Caudate nucleus (tissue), 63 donors: ENCODE measurements at places on chromosomes 7 and 10.

- DNase-seq, result no peak
Observed at GRCh38 chr10:5499493-5500140, at the start of gene CALML5. Gene CALML5, minus strand, starts transcription at chr10:5499570. Its CDS starts 132 bp downstream, at chr10:5499438.

DNA sequence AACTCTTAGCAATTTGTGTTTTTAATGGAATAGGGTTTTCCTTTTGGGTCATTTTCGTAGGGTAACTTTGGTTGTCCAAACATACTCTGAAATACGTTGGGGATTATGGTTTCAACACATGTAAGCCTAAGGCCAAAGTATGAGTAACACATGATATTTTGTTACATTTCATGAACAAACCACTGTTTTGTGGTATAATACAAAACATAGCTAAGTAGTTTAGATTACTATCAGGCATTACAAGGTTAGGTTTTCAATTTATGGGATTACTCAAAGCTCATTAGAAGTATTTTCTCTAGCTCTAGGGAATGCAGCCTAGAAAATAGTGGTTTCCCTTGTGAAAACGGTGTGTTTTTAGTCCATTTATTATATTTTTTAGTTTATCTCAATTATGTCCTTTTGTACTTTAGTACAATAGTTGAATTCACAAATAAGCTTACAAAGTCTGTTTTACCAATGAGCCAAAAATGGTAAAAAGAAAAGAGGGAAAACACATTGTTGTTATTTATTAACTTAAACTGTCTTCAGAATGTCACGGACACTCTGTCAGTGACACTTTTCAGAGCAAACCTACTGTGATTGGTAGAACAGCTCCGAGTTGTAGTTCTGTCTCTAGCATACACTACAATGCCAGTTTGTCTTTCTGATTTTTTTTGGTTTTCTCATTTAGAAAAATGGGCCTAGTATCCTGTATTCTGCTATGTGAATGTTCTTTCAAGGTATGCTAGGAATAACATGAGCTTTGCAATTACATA, 473.7 kb downstream of the SUGCT start:
- no peak for DNase-seq

- DNase-seq, result no peak
Observed at GRCh38 chr7:123211545-123211944, 11.8 kb upstream of the SLC13A1 start.

- DNase-seq, result no peak
Observed at GRCh38 chr7:134992626-134993179, 6.4 kb downstream of the AGBL3 start.

DNA sequence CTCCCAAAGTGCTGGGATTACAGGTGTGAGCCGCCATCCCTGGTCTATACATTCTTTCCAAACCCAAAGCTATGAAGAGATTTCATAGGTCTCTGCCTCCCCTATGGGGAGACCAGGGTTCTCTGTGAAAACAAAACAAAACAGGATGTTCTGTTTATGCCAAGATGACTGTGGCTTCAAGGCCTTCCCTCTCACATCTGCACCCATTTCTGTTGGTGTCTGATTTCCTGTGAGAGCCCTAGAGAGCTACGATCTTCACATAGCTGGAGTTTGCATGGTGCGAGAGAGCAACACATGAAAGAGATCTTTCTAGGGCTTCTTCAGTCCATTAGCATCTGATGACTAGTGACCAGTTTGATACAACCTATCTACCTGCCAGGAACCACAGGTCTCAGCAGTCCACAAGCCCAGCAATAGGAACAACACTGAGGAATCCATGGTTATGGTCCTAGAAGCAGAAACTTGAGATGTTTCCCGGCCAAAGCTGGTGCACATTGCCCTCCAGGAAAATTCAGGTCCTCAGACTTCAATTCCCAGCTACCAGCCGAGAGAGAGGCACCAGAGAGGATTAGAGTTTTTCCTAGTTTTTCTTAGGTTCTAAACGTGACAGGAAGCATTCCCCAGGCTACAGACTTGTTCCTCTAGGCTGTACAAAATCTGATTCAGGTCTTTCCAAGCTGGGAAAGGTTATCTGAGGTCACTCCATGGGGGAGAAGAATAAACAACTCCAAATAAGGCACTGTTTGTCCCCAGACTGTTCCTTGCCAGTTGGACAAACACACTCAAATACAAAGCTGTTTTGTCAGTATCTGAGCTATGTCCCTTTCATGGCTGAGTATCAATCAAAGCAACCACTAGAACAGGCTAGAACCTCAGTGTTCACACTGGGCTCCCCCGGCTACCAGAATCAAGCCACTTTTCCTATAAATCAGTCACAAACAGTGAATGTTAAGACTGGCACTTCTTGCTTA, 259.7 kb downstream of the CALN1 start:
- peak; percentile 71 for DNase-seq

DNA sequence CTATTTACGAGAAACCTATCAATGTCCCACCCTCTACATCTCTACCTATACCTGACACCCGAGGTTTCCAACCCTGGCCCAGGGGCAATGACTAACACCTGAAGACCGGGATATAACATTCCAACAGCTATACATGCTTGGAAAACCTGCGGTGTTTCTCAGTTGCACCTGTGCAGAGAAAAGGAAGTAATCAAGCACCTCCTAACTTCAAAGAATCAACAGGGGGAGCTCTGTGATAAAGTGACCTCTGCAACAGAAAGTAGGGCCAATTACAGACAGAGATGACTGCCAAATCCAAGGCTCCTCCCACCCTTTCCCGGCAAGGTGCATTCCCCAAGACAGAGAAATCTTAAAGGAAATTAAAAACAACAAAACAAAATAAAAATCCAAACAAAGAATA, 41.3 kb downstream of the CCDC6 start:
- no peak for DNase-seq

DNA sequence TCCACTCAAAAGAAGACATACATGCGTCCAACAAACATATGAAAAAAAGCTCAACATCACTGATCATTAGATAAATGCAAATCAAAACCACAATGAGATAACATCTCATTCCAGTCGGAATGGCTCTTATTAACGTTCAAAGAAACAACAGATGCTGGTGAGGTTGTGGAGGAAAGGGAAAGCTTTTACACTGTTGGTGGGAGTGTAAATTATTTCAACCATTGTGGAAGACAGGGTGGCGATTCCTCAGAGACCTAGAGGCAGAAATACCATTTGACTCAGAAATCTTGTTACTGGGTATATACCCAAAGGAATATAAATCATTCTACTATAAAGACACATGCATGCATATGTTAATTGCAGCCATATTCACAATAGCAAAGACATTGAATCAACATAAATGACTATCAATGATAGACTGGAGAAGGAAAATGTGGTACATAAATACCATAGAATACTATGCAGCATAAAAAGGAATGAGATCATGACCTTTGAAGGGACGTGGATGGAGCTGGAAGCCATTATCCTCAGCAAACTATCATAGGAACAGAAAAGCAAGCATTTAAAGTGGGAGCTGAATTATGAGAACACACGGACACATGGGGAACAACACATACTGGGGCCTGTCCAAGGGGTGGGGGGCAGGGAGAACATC, 28.4 kb downstream of the PCDH15 start:
- DNase-seq, result no peak

DNA sequence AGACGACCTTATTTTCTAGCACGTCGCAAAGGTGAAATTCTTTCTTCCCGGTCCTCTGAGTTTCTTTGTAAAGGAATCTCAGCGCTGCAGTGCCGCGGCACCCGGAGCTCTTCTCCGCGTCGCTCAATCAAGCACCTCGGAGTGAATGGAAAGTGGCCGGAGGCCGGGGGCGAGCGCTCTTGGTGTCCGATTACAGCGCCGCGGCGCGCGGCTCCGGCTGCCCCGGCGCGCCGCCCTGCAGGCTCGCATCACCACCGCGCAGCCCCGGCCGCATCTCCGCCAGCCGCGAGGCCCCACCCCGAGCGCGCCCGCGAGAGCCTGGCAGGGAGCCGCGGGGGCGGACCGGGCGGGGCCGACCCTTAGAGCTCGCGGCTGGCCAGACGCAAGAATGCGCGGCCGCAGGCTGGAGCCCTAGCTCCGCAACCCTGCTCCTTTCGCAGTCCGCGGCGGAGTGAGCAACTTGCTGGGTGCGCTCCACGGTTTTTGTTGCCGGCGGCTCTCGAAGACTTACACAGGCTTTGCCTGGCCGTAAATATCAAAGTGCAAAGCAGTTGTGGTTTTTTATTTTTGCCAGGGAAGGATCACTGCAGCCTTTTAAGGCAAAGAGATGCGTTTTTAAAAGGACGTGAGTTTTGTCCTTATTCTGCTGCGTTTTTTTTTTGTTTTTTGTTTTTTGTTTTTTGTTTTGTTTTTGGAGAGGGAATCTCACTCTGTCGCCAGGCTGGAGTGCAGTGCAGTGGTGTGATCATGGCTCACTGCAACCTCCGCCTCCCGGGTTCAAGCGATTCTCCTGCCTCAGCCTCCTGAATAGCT, at the start of gene SEMA3C:
TSS of gene SEMA3C (minus strand) at position 143 of the 813 bp plus-strand sequence. CDS start 2,270 bp downstream, outside the sequence.
- DNase-seq, result peak; percentile 75

GRCh38 chr7:143385891-143386781, 5.0 kb downstream of the ZYX start:
- DNase-seq, result no peak

DNA sequence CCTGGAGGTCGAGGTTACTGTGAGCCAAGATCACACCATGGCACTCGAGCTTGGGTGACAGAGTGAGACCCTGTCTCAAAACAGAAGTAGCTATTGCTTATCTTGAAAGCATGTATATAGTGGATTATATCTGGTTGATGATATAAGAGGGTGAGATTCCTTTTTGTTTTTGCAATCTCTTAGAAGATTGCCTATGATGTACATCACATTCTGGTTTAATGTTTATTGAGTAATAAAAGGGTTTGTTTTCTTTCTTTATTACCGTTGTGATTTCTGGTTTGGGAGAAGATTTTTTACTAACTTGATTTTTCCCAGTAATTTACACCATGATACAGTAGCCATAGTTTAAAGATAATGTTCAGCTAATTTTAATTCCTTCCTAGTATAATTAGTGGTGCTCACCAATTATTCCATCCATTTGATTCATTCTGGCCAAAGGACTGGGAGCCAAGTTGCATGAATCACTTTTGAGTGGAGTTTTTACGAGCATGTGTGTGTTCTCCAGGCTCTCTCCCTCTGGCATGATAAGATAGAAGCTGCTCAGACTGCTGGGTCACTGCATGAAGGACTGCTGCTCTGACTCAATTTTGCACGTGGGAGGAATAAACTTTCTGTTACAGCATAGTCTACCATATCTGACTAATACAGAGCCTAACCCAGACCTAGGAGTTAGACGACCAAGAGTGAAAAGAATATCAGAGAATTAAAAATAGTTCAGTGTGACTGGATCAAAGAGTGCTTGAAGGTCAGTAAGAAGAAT, 13.5 kb upstream of the TSPAN13 start:
- DNase-seq, result no peak

DNA sequence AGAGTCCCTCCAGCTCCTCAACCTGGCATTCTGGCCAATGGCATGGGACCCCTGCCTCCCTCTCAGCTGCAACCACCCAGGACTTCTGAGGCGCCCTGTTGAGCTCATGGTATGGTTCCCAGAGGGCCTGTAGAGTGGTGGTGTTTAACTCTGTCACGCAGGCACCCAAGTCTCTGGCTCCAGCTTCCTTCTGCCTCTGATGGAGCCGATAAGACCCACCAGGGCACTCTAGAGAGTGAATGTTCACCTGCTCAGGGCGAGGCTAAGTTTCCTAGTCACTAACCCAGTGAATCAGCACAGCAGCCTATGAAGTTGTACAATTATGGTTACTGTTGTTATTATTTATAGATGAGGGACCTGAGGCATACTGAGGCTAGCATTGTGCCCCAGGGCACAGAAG, 120.4 kb downstream of the ZMIZ1 start:
- no peak for DNase-seq

DNA sequence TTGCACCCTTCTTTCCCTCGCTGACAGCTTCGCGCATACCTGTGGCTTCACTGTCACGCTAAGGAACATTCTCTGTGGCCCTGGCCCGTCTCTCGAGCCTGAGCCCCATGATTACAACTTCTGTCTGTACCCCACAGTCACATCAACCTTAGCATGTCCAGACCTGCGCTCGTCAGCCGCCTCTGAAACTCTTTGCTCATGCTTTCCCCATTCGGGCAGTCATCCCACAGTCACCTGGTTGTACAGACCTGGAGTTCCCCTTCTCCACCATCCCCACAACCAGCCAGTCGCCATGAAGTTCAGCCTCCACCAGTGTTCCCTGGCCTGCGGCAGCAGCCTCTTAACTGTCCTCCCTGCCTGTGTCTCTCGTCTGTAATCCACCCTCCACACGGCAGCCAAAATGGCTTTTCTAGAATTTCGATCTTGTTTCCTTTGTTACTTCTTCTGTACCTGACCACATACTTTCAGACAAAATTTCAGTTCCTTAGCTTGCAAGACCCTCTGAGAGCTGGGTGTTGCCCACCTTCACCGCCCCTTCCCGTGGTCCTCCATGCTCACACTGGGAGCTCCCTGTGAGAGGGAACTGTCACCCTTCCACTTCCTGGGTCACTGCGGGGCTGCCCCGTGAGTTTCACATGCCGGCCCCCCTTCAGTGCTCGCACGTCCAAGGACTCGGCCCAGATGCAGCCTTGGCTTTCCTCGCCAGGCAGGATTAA, 229.2 kb downstream of the CELF2 start:
- DNase-seq, result no peak

- no peak for DNase-seq
Observed at GRCh38 chr10:120253131-120253530, 203.9 kb upstream of the PLPP4 start.

DNA sequence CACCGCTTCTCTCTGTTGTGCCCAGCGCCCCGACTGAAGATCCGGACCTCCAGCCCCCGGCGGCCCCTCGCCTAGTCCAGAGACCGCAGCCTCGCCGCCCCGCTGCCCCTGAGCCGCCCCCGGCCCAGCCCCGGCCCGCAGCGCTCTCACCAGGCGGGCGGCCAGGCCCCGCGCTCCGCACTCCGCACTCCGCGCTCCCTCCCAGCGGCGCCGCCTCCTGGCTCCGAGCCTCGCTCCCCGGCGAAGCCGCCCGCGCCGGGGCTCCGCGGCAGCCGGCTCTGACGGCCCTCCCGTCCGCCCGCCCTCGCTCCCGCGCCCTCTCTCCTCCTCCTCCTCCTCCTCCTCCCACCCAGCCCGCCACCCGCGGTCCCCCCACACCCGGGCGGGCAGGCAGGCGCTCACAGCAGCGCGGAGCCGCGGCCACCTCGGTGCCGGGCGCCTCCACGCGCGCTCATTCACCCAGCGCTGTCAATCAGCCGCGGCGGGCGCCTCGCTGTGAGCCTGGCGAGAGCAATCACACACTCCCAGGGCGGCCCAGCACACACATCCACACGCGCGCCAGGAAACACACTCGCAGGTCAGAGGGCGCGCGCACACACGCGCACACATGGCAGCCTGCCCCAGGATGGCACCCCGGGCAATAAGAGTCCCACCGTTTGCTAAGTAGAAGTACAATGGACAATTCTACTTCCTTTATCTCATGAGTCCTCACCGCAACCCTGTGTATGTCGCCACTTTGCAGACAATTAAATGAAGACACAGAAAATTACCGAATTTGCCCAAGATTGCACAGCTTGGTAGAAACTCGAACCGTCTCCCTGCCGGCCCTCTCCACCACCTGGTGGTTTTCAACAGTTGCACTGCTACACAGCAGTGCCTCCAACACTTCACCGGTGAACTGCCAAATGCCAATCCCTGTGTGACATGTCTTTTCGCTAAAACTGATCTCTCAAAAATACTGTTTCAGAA, at the start of gene PRRT4:
TSS of gene PRRT4 (minus strand) at position 280 of the 969 bp plus-strand sequence.
- DNase-seq, result peak; percentile 47
